NCI-H524 (cell line): ENCODE measurements at places on chromosomes 1 and 21.

- no peak for DNase-seq
Measured at GRCh38 chr1:1942753-1943656, 23.9 kb upstream of the TMEM52 start.

DNA sequence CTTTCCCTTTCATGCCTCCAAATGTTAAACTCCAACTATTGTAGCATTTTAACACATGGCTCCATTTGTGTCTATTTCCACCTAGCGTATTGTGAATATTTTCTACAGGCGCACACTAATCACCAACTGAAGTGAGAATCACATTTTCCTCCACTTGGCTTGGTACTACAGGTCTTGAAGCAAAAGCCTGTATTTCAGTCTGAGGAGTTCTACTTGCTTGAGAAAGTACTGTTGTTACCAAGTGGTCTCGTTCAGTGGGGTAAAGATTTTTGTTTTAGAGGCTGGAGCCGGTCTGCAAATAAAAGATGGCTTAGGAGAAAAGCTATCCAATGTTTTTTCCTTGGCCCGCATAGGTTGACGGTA is 550 bp upstream of the PTBP2 start:
- no peak for DNase-seq

DNA sequence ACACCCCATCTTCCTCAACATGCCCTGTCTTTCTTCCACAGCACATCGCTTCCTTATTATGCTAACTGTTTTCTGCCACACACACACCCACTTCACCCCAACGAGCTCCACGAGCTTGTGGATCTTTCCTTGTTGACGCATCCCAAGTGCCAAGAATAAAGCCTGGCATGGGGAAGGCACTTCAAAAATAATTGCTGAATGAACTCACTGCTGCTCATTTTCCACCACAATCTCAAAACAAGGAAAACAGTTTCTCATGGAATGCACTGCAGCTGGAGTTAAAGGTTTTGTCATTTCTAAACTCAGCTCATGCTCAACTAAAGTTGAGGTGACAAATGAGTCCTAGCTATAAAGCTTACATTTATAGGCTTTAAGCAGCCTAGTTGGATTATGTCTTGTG is 86.0 kb downstream of the TIAM1 start:
- no peak for DNase-seq

GRCh38 chr1:68119445-68119844 is 69.0 kb upstream of the DIRAS3 start:
- no peak for DNase-seq

GRCh38 chr1:165875171-165875570 is 47.8 kb downstream of the UCK2 start:
- no peak for DNase-seq

- no peak for DNase-seq
Measured at GRCh38 chr1:94247138-94248094, 10.0 kb upstream of the ARHGAP29 start.

GRCh38 chr1:154213274-154213673 is 7.1 kb upstream of the CFAP141 start:
- DNase-seq: no peak

DNA sequence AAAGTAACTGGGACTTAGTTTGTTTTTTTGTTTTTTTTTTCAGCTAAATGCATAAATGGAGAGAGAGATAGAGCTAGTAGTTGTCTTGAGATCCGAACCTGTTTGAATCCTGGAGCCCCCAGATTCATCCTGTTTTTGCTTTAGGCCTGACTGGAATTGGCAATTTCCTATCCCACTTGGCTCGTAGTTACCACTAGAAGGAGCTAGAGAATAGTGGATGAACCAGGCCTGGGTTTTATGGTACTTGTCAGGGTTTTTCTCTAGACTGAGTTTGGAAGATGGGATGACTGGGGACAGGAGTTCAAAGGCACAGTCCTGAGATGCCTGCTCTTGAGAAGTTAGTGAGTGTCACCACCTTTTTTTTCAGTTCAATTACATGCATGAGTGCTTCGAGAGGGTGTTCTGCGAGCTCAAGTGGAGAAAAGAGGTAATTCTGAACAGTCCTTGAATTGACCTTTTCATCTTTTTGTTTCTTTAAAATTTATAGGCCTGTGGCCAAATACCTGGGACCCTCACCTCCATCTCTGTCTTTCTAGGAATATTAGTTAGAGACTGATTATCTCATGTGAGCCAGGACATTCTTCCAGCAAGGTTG is 23.4 kb downstream of the CELF3 start:
- DNase-seq: peak; percentile 32

DNA sequence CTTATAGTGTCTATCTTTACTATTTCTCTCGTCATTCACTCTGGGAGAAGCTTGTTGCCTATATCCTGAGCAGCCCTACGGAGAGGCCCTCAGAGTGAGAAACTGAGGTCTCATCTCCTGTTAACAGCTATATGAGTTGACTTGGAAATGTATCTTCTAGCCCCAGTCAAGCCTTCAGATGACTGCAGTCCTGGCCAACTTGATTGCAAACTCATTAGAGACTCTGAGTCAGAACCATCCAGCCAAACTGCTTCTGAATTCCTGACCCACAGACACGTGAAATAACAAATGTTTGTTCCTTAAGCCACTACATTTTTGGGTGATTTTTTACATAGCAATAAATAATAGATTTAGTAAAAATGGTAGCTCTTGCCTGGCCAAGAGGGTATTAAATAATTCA is 3.9 kb upstream of the ZBED6 start:
- no peak for DNase-seq

GRCh38 chr1:184039126-184039525 is 1.6 kb upstream of the COLGALT2 start:
- DNase-seq: peak; percentile 68

DNA sequence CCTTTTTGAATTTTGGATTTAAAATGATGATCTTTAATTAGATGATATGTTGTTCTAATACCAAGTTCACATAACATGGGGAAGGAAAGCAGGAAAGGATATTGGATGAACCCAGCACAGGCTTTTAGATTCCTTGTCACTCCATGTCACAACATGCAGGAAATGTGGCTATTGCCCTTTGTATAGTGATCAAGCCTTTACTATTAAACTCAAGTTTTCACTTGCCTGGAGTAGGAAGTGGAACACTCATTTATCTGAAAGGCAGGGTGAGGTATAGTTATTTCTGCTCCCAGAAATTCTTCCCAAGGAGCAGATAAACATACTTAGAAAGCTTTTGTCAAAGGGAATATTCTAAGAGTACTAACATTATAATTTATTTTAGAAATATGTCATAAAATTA is 37.2 kb upstream of the BCAS2 start:
- DNase-seq: no peak

DNA sequence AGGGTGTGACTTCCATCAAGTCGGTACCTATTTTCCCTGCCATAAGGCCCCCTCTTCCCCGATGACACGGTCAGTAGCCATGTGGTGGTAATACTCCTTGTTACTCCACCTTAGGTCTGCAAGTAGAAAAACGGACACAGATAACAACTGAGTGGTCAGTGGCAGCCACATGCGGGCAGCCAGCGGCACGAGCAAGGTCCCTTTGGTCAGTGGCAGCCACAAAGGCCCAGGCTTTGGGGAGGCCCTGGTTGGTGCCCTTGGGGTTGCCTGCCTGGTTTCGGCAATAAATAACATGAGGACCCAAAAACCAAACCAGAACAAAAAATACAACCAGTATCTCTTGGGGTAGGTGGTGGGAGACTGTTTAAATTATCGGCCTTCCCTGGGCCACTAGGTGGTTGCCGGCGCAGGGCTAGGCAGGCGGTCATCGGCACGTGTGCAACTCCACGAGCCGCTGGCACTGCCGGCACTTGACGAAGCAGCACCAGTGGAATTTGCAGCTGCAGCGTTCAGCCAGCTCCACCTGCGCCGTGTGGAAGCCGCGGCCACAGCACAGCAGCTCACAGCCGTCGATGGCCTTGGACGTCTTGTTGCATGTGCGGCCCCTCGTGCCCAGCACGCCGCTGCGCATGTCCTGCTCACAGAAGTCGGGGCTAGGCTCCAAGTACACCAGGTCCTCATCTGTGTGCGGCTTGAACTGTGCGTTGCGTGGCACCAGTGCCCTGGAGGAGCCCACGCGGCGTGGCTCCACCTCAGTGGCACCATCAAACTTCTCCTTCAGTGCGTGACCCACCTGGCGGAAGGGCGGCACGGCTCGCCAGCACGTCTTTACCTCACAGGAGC is 23.1 kb downstream of the WNT4 start:
- no peak for DNase-seq

- DNase-seq: no peak
Measured at GRCh38 chr21:32974653-32975052, 51.1 kb upstream of the OLIG2 start.

GRCh38 chr1:175043824-175044223 is 20.6 kb upstream of the MRPS14 start:
- DNase-seq: no peak

DNA sequence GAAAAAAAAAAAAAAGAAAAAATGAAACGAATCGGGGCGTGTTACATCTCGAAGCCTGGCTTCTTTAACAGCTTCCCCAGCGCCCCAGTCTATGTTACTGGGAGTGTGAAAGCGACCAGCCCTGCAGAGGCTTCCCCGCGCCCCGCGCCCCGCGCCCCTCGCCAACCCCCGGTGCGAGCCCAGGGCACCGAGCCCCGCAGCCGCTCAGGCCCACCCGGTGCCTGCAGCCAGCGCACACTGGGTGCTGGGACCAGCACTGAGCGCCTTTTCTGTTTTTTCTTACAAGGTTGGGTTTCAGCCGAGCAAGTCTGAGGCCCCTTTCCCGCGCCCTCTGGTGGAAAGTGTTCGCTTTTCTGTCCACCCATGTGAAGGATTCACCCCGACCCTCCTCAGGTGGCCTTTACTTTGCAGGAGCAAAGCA is 42.1 kb upstream of the ZNF496 start:
- peak; percentile 14 for DNase-seq

- no peak for DNase-seq
Measured at GRCh38 chr1:1387098-1388077, 11.7 kb downstream of the CCNL2 start.

- DNase-seq: peak; percentile 8
Measured at GRCh38 chr1:98325646-98326440, 335.7 kb upstream of the SNX7 start.

GRCh38 chr1:99587008-99587407 is 58.9 kb upstream of the PALMD start:
- no peak for DNase-seq

- DNase-seq: no peak
Measured at GRCh38 chr21:16789636-16790035, 723.2 kb upstream of the CXADR start.

GRCh38 chr1:234429434-234429806 is 49.6 kb downstream of the TARBP1 start:
- no peak for DNase-seq

GRCh38 chr1:26459148-26459547 is 13.1 kb upstream of the HMGN2 start:
- DNase-seq: no peak

GRCh38 chr1:85608851-85609250 is 28.3 kb downstream of the CCN1 start:
- no peak for DNase-seq
